ENCODE measurements at places on chromosomes 2 and 18. TPM values are rescaled to one million over a fixed set of nuclear protein-coding genes. Genes with fewer than 3 reads are reported as not detected.

MAL gene
- total RNA-seq = not detected

SETBP1 gene
- total RNA-seq = 4.2 TPM

ASB18 gene
- not detected for total RNA-seq

CNRIP1 gene
- 73.8 TPM for total RNA-seq

RIT2 gene
- total RNA-seq = not detected

HOXD11 gene
- not detected for total RNA-seq

SERPINB10 gene
- total RNA-seq = not detected

- no peaks in the 10 kb centered on the region for H3K27me3 ChIP-seq
- H3K4me1 ChIP-seq = peaks cover 14% of the 10 kb centered on the region
- H3K27ac ChIP-seq = peak overlapping the region; percentile 85
- DNase-seq = peak; percentile 91
- peaks cover 14% of the 10 kb centered on the region for H3K36me3 ChIP-seq
Observed at GRCh38 chr2:200944467-200945394, 18.7 kb downstream of the ORC2 start.

GRCh38 chr2:200148366-200148765 lies 158.1 kb upstream of the SPATS2L start:
- H3K27me3 ChIP-seq = peaks cover 5% of the 10 kb centered on the region
- no peaks in the 10 kb centered on the region for H3K36me3 ChIP-seq
- no peak overlapping the region for H3K27ac ChIP-seq
- H3K4me3 ChIP-seq = no peak overlapping the region
- no peak for DNase-seq

DNA sequence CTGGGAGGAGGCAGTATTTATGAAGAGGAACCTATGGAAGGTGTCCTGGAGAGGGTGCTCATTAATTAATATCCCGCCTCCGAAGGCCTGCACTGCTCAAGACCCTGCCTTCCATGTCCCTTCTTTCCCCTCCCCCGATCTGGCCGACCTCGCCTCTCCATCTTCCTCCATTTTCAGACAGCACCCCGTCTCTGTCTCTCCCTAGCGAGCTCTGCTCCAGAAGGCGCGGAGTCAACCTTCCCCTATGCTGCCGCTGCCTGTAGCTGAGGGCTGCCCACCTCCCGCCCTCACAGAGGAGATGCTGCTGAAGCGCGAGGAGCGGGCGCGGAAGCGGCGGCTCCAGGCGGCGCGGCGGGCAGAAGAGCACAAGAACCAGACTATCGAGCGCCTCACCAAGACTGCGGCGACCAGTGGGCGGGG lies 1.1 kb upstream of the WBP1 start:
- H3K27me3 ChIP-seq = no peaks in the 10 kb centered on the region
- H3K36me3 ChIP-seq = no peaks in the 10 kb centered on the region
- no peak overlapping the region for H3K4me3 ChIP-seq
- DNase-seq = peak; percentile 52
- H3K27ac ChIP-seq = no peak overlapping the region

GRCh38 chr2:125560855-125561254 lies 1095.1 kb upstream of the GYPC start:
- H3K4me3 ChIP-seq = no peak overlapping the region
- no peaks in the 10 kb centered on the region for H3K4me1 ChIP-seq
- no peak for DNase-seq
- H3K27ac ChIP-seq = no peak overlapping the region
- no peaks in the 10 kb centered on the region for H3K36me3 ChIP-seq
- H3K27me3 ChIP-seq = no peaks in the 10 kb centered on the region

- no peaks in the 10 kb centered on the region for H3K36me3 ChIP-seq
- H3K27me3 ChIP-seq = no peaks in the 10 kb centered on the region
- H3K4me1 ChIP-seq = no peaks in the 10 kb centered on the region
- no peak for DNase-seq
Observed at GRCh38 chr18:13513021-13513420, 213.3 kb downstream of the FAM210A start.

GRCh38 chr2:204131621-204132020 lies 195.1 kb downstream of the ICOS start:
- no peak for DNase-seq
- H3K27ac ChIP-seq = no peak overlapping the region
- no peak overlapping the region for H3K4me3 ChIP-seq

DNA sequence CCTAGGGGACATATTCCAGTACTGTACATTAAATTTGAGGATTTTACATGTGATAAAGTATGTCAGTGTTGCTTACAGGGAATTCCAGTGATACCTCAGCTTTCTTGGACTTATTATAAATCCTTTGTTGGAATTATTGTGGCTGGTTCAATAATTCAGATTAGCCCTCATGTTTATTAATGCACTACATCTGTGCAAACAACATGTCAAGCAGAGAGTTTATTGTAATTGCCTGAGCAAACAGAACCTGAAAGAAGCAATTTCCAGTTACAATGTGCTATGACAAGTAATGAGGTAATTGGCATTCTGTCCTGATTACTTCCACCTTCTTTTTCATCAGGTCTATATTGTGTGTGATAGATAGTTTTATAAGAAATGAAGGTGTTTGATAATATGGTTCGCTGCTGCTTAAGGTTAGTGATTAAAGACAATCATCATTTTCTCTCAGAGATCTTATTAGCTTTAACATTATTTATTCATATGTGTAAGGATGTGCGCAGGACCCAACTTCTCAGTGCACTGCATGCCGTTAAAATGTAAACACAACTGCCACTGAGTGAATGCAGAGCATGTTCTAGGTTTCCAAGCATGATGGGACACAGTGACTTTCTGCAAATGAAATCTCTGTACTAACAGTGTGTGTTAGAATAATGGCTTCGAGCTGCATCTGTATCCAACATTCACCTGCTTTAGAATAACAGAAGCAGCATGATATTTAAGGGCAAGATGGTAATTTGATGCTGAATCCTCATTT lies 973.7 kb upstream of the POU3F3 start:
- H3K4me3 ChIP-seq = no peak overlapping the region
- no peak overlapping the region for H3K27ac ChIP-seq
- no peaks in the 10 kb centered on the region for H3K27me3 ChIP-seq

DNA sequence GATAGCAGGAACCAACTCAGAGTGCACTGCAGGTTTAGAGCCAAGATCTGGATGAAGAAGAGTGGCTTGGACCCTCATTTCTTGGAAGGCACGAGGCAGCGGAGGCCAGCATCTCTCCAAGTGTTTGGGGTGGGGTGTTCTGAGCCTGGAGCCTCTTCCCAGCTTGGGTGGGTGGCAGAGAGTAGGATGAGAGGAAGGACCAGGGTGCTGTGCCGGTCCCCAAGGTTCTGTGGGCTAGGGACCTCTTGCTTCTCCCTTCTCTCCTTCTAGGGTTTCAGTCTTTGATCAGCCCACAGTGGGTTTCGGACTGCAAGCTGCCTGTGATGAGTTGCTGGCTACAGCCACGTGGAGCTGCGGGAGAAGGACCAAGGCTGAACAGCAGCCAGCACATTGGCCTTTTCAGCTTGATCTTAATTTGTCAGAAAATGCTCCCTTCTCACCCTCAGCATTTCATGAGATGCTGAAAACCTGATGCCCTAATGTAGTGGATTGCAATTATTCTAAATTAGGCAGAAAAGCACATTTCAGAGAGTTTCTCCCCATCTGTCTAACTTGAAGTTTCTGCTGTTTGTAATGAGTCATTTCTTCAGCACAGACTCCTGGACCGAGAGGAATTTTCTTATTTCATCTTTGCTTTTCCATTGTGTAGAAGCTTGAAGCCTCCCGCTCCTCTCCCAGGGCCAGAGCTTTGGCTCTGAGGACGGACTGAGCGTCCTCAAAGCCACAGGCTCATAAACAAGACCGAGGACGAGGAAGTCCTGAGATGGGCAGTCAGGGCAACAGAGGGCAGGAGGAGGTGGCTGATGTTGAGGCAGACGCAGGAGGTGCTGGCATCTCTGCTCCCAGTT lies 99.1 kb upstream of the HDAC4 start:
- no peaks in the 10 kb centered on the region for H3K27me3 ChIP-seq
- H3K4me3 ChIP-seq = no peak overlapping the region
- H3K4me1 ChIP-seq = no peaks in the 10 kb centered on the region
- no peak overlapping the region for H3K27ac ChIP-seq
- H3K36me3 ChIP-seq = no peaks in the 10 kb centered on the region

GRCh38 chr2:156192468-156192867 lies 140.1 kb downstream of the NR4A2 start:
- no peak overlapping the region for H3K4me3 ChIP-seq
- no peak overlapping the region for H3K27ac ChIP-seq
- peak; percentile 10 for DNase-seq
- H3K27me3 ChIP-seq = no peaks in the 10 kb centered on the region
- no peaks in the 10 kb centered on the region for H3K4me1 ChIP-seq

DNA sequence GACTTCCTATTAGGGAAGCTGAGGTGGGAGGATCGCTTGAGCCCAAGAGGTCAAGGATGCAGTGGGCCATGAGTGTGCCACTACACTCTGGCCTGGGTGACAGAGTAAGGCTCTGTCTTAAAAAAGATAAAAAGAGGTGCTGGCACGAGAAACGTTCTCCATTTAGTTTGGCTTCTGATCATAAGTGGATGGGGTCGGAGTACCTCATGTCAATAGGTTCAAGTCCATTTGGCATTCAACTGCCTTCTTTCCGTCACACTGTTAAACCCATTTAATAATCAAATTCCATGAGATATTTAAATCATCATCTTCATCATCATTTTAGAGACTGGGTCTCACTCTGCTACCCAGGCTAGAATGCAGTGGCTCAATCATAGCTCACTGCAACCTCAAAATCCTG lies 9.2 kb downstream of the COX7A2L start:
- no peak overlapping the region for H3K27ac ChIP-seq
- no peak overlapping the region for H3K4me3 ChIP-seq
- no peaks in the 10 kb centered on the region for H3K27me3 ChIP-seq

DNA sequence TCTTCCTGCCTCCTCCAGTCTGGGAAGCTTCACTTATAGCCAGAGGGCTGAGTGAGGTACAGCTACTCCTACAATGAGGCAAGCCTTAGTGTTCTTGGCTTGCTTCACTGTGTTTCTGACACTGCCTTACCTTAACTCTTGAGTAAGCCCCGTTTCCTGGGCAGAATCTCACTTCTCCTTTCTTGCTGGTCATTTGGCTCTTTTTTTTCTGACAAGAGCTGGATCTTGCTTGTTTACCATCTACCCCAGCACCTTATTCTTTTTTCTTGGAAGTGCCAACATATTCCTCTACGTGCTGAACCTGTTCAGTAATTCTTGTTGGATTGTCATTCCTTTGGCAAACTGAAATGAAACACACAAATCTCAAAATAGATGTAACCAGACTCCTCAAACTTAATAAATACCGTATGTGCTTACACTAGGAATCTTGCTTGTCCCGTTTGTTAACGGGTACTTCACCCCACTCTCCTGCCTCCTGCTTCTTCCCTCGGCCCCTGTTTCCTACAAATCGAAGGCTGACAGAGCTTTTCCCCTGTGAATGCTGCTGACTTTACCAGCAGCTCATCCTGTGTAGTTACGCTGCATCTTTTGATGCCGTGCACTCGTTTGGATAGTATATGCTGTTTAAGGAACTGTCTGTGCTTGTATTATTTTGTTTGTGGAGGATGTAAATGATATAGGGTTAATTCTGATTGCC lies 132.2 kb downstream of the FMNL2 start:
- no peak for DNase-seq
- H3K36me3 ChIP-seq = no peaks in the 10 kb centered on the region
- no peak overlapping the region for H3K4me3 ChIP-seq
- H3K27ac ChIP-seq = no peak overlapping the region

DNA sequence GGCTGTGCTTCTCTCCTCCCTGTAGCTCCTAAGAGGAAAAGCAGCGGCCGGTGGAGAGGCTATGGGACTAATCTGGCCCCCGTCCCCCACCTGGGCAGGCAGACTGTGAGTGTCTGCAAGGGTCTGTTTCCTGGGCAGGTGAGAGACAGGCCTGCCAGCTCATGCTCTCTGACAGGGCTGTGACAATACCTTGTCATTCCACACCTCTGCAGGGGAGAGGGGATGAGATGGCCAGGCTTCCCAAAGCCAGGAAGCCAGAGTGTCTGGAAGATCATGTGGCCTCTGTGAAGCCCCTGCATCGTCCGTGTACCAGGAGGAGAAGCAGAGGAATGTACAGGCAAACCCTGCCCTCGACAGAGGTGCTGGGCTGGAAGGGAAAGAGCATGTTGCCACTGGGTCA lies 142.5 kb upstream of the GATA6 start:
- H3K27me3 ChIP-seq = no peaks in the 10 kb centered on the region
- no peak overlapping the region for H3K4me3 ChIP-seq
- DNase-seq = no peak

- DNase-seq = peak; percentile 70
- H3K4me1 ChIP-seq = peaks cover 12% of the 10 kb centered on the region
- peak overlapping the region; percentile 28 for H3K27ac ChIP-seq
- no peaks in the 10 kb centered on the region for H3K36me3 ChIP-seq
Observed at GRCh38 chr18:69787825-69788547, 159.7 kb downstream of the CD226 start.

- H3K4me3 ChIP-seq = no peak overlapping the region
- H3K36me3 ChIP-seq = no peaks in the 10 kb centered on the region
- DNase-seq = no peak
- H3K4me1 ChIP-seq = peaks cover 6% of the 10 kb centered on the region
- no peak overlapping the region for H3K27ac ChIP-seq
Observed at GRCh38 chr18:61731178-61731577, 161.6 kb downstream of the RNF152 start.

- H3K4me3 ChIP-seq = no peak overlapping the region
- no peaks in the 10 kb centered on the region for H3K36me3 ChIP-seq
- no peak overlapping the region for H3K27ac ChIP-seq
Observed at GRCh38 chr18:10168477-10168876, 254.7 kb downstream of the VAPA start.

DNA sequence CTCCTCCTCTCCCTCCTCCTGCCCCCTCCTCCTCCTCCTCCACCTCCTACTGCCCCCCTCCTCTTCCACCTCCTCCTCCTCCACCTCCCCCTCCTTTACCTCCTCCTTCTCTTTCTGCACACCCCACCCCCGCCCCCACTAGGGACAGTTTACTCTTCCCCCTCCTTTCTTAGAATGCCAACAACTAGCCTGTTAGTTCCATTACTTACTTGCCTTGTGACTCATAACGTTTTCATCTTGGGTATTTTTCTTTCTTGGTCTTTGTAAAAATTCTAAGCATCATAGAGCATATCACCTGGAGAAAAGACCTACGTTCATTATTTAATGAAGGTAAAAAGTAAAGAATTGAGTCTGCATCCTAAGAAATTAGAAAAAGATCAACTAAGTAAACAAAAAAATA lies 165.3 kb downstream of the NEDD4L start:
- DNase-seq = no peak
- no peaks in the 10 kb centered on the region for H3K27me3 ChIP-seq
- no peak overlapping the region for H3K4me3 ChIP-seq
- no peaks in the 10 kb centered on the region for H3K36me3 ChIP-seq
- peaks cover 21% of the 10 kb centered on the region for H3K4me1 ChIP-seq
